Type B pancreatic cell (in vitro differentiated cells): ENCODE measurements at places on chromosomes 6 and 20. TPM values are rescaled to one million over a fixed set of nuclear protein-coding genes. Genes with fewer than 3 reads are reported as not detected.

DNA sequence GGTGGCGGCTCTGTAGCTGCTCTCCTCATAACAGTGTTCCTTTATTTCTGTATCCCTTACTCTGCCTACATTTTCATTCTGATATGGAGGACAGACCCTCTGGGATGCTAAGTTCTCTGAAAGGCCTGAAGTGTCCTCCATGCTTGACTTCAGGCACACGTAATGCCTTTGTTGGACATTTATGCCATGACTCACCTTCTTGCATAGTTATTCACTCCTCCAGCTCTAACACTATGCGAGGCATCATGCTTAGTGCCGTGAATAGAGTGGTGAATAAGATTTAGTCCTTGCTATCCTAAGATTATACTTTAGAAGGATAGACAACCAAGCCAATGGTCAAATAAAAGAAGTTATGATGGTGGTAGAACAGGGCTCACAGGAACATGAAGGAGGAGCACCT, 760.9 kb upstream of the FLRT3 start:
- no peak overlapping the region for H3K4me3 ChIP-seq
- H3K27ac ChIP-seq: no peak overlapping the region
- no peaks in the 10 kb centered on the region for H3K27me3 ChIP-seq
- no peak for DNase-seq
- H3K36me3 ChIP-seq: no peaks in the 10 kb centered on the region

GRCh38 chr20:59994697-59995122, 36.5 kb downstream of the CDH26 start:
- H3K27ac ChIP-seq: no peak overlapping the region
- H3K4me3 ChIP-seq: peak overlapping the region; percentile 5
- peaks cover 4% of the 10 kb centered on the region for H3K4me1 ChIP-seq
- H3K36me3 ChIP-seq: no peaks in the 10 kb centered on the region
- peaks cover 9% of the 10 kb centered on the region for H3K27me3 ChIP-seq
- DNase-seq: no peak

DNA sequence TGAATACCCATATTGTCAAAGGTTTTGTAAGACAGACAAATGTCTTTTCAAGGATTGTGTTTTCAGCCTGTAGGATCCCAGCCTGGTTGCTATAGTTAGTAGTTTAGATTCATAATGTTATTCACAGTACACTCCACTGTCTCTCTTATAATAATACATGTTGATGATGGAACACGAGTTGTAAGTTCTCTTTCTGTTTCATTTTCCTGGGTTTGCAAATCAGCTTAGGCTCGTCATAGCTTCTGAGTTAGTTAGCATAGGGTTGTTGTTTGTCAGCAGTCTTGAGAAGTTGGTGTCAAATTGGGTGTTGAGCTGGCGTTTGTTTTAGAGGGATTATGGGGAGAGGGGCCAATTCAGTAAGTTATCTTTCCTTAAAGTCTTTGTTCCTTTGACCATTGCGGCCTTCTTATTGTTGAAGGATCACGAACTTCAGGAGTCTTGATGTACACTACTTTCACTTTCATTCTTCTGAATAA, 45.8 kb downstream of the QKI start:
- H3K4me1 ChIP-seq: peaks cover 4% of the 10 kb centered on the region
- no peak for DNase-seq
- peaks cover 54% of the 10 kb centered on the region for H3K36me3 ChIP-seq
- H3K4me3 ChIP-seq: peak overlapping the region; percentile 64

NTSR1 gene
- total RNA-seq: 0.24 TPM in 1 of 2 replicates, not detected in the other

SLC17A2 gene
- total RNA-seq: 0.21 TPM in 1 of 2 replicates, not detected in the other

GPR6 gene
- total RNA-seq: not detected in 2 replicates

HCRTR2 gene
- total RNA-seq: 0.27 TPM in 1 of 2 replicates, not detected in the other

GRCh38 chr20:12223057-12223456, 305.4 kb downstream of the BTBD3 start:
- no peak for DNase-seq
- no peaks in the 10 kb centered on the region for H3K27me3 ChIP-seq
- H3K36me3 ChIP-seq: no peaks in the 10 kb centered on the region
- H3K4me3 ChIP-seq: no peak overlapping the region
- no peak overlapping the region for H3K27ac ChIP-seq
- no peaks in the 10 kb centered on the region for H3K4me1 ChIP-seq

KIFC1 gene
- total RNA-seq: 28.0 and 67.7 TPM in 2 replicates

ADTRP gene
- total RNA-seq: 1.4 and 3.2 TPM in 2 replicates
